ENCODE measurements at places on chromosomes 3 and 15.

DNA sequence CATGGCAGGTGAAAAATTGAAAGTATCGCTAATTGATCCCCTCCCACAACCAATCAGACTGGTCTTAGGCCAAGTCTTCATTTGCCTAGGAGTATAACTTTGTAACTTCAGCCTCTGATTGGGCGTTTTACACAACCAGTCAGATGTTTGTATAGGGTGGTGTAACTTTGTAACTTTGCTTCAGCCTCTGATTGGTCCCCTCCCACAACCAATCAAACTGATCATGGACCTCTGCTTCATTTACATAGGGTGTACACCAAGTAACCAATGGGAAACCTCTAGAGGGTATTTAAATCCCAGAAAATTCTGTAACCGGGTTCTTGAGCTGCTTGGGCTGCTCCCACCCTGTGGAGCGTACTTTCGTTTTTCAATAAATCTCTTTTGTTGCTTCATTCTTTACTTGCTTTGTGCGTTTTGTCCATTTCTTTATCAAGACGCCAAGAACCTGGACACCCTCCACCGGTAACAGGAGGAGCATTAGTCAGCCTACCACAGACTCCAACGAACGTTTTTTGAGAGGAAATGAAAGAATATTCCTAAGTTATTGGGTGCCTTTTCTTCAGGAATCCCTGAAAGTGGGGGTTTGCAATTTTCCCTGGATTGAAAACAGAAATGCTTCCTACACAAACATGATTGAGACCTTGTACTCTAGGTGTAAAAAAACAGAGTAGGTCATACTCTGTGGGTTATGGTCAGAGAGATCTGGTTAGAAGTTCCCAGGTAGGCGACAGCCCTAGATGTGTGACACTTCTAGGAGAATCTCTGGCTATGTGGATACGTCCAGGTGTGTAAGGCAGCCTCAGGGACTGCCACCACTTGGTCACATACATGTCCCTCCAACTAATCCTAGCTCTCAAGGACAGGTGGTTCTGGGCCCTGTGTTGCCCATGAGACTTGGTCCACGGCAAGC is 5.5 kb upstream of the SACM1L start:
- DNase-seq = no peak

DNA sequence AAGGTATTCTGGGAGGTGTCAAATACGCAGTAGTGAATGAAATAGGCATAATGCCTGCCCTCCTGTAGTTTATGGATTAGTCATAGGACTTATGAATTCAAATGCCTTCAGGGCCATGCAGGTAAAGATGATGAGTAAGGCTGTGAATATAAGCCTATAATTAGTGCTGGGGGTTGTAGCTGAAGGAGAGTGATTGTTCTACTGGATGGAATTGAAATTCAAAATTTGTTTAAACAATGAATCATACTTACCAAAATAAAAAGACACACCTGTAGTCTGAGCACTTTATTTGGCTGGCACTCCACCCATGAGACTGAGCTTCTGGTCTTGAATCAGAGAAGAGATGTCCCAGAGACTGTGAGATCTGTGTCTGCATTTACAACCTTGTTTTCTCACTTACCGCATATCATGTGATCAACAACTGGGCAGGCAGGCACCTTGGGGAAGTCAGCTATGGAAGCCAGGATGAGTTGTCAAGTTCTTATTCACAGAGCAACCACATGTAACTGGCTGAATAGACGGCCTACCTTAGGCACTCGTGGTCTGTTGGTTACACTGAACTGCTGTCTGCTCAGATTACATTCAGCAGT is 291.8 kb downstream of the NAALADL2 start:
- peak; percentile 3 for DNase-seq

GRCh38 chr15:89109238-89109637 is 21.0 kb downstream of the ABHD2 start:
- no peak for DNase-seq

DNA sequence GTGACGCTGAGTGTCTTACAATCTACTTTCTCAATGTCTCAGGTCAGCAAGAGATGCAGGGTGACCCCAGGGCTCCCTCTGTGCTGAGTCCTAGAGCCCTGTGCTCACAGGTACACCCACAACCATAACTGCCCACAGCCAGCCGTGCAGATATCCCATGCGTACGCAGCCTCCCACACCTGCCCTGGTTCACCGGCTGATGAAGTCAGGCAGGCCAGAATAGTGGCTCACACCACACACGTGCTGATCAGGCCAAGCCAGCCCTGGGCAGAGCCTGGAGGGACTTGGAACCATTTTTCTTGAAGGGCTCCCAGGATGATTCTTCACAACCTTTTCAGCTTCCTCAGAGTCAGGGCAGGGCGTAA is 63.6 kb upstream of the RPL32 start:
- no peak for DNase-seq

GRCh38 chr3:168419091-168419490 is 323.4 kb upstream of the GOLIM4 start:
- DNase-seq = no peak

DNA sequence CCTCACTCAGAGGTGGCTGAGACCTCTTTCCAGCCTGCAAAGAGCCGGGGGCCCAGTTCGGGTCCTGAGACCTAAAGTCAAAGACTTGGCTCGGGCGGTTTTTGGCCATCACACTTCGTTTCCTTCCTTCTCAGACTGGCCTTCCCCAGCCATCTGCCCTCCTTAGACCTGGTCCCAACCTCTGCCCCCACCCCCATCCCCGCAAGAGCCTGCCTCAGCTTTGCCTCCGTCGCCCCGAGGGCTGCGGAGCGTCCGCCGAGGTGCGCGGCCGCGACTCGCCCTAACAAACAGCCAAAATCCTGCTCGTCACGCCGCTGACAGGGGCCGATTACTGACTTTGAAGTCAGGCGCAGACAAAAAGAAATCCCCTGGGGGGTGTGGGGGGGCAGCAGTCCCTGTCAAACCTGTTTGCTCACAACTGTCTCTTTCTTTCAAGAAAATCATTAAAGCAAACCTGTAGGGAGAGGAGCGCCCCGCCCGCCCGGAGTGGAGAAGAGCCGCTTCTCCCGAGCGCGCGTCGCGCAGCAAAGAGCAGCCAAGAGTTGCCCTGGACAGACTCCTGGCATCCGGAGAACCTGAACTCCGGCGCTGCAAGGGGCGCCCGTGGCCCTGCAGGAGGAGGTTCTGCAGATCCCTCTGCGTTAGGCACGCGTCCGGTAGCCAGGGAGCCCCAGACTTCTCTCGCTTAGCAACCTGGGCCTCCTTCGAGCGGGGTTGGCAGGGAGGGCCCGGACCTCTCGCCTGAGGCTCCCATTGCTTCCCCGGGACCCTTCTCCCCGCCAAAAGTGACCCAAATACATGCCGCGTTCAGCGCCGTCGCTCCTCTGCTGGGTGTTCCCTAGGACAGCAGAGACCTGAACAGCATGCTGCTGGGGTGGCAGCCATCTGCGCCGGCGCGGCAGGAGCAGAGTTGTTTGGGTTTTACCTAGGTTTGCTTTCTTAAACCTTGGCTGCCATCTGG is 4.5 kb downstream of the SOX14 start:
- DNase-seq = no peak
